ENCODE measurements at places on chromosomes 3 and 15. TPM values are rescaled to one million over a fixed set of nuclear protein-coding genes. Genes with fewer than 3 reads are reported as not detected.

PATL2 gene
- total RNA-seq = 9.1 TPM

TMC3 gene
- total RNA-seq = not detected

- no peak overlapping the region for H3K27ac ChIP-seq
- no peaks in the 10 kb centered on the region for H3K4me1 ChIP-seq
- no peak for DNase-seq
- no peaks in the 10 kb centered on the region for H3K36me3 ChIP-seq
- no peak overlapping the region for H3K4me3 ChIP-seq
Observed at GRCh38 chr3:62183087-62183486, 190.3 kb downstream of the FEZF2 start.

GRCh38 chr3:43960448-43960840 lies 269.7 kb downstream of the ABHD5 start:
- no peaks in the 10 kb centered on the region for H3K4me1 ChIP-seq
- DNase-seq = no peak
- H3K36me3 ChIP-seq = no peaks in the 10 kb centered on the region

DNA sequence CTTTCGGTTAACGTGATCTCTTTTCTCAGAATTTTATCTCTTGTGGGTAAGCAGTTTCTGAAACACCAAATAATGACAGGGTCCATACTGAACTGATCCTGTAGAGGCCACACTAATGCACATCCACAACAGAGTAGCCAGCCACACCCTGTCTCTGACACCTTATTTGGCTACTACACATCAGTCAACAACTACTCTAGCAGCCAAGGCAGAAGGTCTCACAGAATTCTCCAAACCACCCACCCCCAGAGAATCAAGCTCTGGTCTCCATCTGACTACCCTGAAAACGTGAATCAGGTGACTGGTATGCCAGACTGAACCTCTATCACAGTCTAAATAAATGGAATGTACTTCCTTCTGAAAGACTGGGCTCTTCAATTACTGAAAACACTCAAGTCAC lies 38.0 kb downstream of the EDC3 start:
- no peaks in the 10 kb centered on the region for H3K4me1 ChIP-seq
- no peak for DNase-seq
- no peak overlapping the region for H3K4me3 ChIP-seq
- peaks cover 10% of the 10 kb centered on the region for H3K36me3 ChIP-seq
- no peak overlapping the region for H3K27ac ChIP-seq

GRCh38 chr3:144431134-144431533 lies 459.5 kb downstream of the DIPK2A start:
- no peaks in the 10 kb centered on the region for H3K27me3 ChIP-seq
- no peaks in the 10 kb centered on the region for H3K4me1 ChIP-seq
- no peak overlapping the region for H3K27ac ChIP-seq
- H3K4me3 ChIP-seq = no peak overlapping the region
- no peaks in the 10 kb centered on the region for H3K36me3 ChIP-seq

GRCh38 chr3:43996379-43997301 lies 245.0 kb upstream of the TOPAZ1 start:
- no peak for DNase-seq
- peaks cover 65% of the 10 kb centered on the region for H3K27me3 ChIP-seq

DNA sequence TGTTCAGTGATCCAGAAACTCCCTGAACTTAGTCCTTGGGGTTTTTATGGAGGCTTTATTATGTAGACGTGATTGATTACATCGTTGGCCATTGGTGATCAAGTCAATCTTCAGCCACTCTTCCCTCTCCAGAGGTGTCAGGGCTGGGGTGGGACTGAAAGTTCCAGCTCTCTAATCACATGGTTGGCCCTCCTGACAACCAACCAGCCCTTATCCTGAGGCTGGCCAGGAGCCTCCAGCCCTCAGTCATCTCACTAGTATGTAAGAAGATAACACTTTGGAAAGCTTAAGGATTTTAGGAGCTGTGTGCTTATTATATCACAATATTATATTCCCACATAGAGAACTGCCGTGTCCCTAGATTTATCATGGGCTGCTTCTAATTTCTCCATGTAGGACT lies 142.3 kb downstream of the VPS8 start:
- H3K4me3 ChIP-seq = no peak overlapping the region
- H3K36me3 ChIP-seq = peaks cover 14% of the 10 kb centered on the region
- H3K27me3 ChIP-seq = no peaks in the 10 kb centered on the region
- no peaks in the 10 kb centered on the region for H3K4me1 ChIP-seq

DNA sequence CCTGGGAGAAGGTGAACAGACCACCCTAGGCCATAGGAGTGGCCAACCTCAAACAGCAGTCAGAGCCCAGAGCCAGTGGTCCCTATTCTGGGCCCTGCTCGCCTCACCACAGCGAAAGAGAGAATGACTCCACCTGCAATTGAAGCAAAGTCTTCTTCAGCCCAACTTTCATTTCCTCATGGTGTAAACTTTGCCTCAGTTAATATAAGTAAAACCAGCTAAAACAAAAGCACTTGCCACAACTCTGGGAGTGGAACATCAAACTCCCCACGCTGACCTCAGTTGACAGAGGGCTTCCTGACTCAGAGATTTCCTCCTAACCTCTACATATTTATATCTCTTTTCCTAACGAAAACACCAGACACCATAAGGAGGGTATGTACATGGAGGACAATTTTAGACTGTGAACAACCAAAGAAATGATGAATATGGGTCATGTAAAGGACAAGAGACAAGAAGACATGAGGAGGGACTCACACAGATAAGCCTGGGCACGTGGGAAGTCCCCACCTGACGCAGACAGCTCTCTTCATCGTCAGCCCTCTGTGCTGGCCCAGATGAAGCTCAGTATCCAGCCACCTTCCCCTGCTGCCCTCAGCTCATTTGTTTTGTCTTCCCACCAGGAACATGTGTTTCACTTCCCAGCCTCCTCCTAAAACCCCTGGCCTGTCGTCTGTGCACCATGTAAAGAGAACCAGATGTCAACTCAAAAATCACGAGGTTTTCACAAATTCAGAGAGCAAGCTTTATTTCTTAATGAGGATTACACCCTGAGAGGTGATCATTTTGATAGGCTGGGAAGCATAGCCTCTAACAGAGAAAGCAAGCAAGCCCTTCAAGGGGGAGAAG lies 140.9 kb downstream of the KCNMB2 start:
- no peaks in the 10 kb centered on the region for H3K27me3 ChIP-seq
- no peak overlapping the region for H3K27ac ChIP-seq
- no peak for DNase-seq
- H3K36me3 ChIP-seq = no peaks in the 10 kb centered on the region
- H3K4me3 ChIP-seq = no peak overlapping the region

DNA sequence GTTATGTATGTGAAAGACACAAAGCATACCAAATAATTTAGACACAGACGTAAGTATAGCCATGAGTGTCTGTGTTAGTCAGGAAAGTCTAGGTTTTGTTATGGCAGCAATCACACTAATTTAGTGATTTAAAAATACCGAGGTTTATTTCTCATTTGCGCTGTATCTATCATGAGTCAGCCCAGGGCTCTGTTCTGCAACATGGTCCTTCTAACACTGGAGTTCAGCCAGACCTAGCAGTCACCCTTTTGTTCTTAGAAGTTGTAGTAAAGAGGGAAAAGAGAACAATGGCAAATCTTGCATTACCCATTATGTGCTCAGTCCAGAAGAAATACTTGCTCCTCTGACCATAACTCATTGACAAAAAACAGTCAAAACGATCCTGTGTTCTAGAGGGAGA lies 311.5 kb downstream of the NLGN1 start:
- H3K27me3 ChIP-seq = no peaks in the 10 kb centered on the region
- DNase-seq = no peak
- H3K4me3 ChIP-seq = no peak overlapping the region
- no peaks in the 10 kb centered on the region for H3K4me1 ChIP-seq
- H3K36me3 ChIP-seq = no peaks in the 10 kb centered on the region
- no peak overlapping the region for H3K27ac ChIP-seq

DNA sequence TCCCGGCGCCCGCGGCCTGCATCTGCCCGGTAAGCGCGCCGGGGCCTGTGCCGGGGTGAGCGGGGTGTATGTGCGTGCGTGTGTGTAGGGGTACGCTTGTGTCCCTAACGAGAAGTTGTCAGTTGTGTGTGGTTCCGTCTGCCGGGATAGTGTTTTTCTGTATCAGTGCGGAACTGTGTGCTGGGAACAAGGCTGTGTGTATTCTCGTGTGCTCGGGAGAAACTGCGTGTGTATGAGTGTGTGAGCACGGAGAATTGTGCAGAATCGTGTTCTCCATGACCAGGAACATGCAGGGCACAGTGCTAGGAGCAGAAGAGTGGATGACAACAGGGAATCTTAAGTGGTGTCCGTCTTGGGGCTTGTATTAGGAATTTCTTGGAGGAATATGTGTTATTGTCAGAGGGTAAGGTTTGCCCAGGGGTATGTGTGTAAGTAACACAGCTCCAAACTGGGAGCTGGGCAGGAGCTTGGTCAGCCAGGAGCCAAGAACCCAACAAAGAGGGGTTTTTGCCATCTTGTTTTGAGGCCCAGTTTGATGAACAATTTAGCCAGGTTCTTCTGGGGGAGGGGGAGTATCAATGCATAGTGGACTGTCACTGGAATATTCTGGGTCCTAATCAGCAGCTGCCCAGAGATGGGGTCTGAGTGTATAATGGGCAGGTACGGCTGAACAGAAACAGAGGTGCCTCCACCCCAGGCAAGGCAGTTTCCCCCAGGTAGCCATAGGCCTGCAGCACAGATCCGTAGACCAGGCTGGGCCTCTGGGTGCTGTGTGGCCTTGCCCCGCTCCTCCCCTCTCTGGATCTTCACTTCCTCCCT lies 2.1 kb downstream of the ISL2 start:
- DNase-seq = no peak
- H3K36me3 ChIP-seq = no peaks in the 10 kb centered on the region
- H3K4me3 ChIP-seq = peak overlapping the region; percentile 25
- H3K27ac ChIP-seq = peak overlapping the region; percentile 8

DNA sequence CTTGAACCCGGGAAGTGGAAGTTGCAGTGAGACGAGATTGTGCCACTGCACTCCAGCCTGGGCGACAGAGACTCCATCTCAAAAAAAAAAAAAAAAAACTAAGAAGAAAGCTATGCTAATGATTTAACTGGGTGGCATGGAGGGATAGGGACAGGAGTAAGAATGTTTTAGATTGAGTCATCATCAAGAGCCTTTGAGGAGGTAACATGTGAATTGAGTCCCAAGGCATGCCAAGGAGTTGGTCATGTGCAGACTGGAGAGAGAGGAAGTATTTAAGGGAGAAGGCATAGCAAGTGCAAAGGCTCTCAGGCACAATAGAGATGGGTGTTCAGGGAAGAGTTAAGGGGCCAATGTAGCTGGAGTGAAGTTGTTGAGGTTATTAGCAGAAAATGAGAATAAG lies 9.1 kb downstream of the BNC1 start:
- no peaks in the 10 kb centered on the region for H3K4me1 ChIP-seq
- H3K4me3 ChIP-seq = no peak overlapping the region
- no peak overlapping the region for H3K27ac ChIP-seq
- no peak for DNase-seq
- no peaks in the 10 kb centered on the region for H3K27me3 ChIP-seq
- H3K36me3 ChIP-seq = no peaks in the 10 kb centered on the region

XIRP1 gene
- total RNA-seq = 4.1 TPM

GRCh38 chr3:27479806-27480543 lies 4.2 kb downstream of the SLC4A7 start:
- peaks cover 41% of the 10 kb centered on the region for H3K4me1 ChIP-seq
- DNase-seq = no peak
- H3K27me3 ChIP-seq = no peaks in the 10 kb centered on the region
- H3K27ac ChIP-seq = no peak overlapping the region
- no peaks in the 10 kb centered on the region for H3K36me3 ChIP-seq

GOLGA8R gene
- 0.66 TPM for total RNA-seq

GRCh38 chr15:38463893-38464292 lies 10.0 kb downstream of the FAM98B start:
- no peaks in the 10 kb centered on the region for H3K36me3 ChIP-seq
- H3K27me3 ChIP-seq = no peaks in the 10 kb centered on the region
- H3K27ac ChIP-seq = no peak overlapping the region
- H3K4me1 ChIP-seq = no peaks in the 10 kb centered on the region
- H3K4me3 ChIP-seq = no peak overlapping the region

DNA sequence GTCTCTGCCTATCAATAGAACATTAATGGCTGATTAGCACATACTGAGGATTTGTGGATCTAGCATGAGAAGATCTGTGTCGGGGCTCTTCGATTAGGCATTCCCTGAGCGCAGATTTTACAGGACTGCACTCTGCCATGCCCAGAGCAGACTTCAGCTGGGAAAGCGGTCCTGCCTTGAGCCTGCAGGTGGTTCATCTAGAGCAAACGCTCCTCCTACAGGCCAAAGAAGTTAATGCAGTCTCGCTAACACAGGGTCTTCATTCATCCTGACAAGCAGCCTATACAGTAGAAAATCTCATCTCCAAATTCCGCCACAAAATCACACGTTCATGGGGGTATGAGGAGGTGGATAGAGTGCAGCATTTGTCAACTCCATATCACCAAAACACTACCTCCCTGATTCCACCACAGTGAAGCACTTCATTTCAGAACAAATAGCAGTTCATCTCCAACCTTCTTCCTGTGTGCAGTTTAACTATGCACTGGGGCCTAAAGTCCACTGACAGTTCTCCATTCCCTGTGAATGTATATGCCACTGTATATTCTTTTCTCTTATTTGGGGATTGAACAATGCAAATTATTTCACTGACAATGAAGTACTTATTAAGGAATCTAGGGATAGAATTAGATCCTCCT lies 405.8 kb downstream of the IGSF11 start:
- no peaks in the 10 kb centered on the region for H3K27me3 ChIP-seq
- DNase-seq = no peak
- H3K4me1 ChIP-seq = no peaks in the 10 kb centered on the region
- no peak overlapping the region for H3K4me3 ChIP-seq
- H3K36me3 ChIP-seq = no peaks in the 10 kb centered on the region
- H3K27ac ChIP-seq = no peak overlapping the region

GP5 gene
- 0.31 TPM for total RNA-seq

DNA sequence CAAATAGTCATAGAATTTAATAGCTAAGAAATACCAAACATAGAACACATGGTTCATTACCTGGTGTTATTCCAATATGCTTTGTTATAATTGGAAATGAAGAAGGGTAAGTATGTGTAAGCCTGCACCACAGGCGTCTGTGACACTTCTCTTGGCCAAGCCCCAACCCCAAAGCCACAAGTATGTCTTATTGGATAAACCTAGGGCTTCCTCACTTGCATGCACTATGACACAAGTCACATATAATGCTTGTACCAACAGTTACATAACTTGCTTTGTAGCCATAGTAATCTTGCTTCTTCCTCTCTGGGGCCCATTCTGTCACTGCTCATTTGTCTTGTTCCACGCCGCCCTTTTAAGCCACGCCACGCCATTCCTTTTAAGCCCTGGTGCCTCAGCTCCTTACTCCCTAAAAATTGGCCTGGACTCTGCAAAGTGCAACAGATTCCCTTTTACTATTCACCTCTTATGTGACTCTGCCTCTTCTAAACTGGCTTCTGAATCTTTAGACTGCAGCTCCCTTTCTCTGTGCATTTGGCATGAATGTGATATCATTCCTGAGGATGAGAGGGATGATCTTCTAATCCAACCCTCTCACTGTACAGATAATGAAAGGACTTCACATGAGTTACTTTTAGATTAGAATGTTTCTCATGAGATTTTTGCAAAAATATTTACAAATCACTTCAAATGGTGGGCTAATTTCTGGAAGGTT lies 48.1 kb upstream of the EPHA3 start:
- DNase-seq = no peak
- H3K27ac ChIP-seq = no peak overlapping the region
- H3K27me3 ChIP-seq = no peaks in the 10 kb centered on the region
- no peak overlapping the region for H3K4me3 ChIP-seq
- H3K4me1 ChIP-seq = no peaks in the 10 kb centered on the region
- no peaks in the 10 kb centered on the region for H3K36me3 ChIP-seq
